T-cell (primary cell): ENCODE measurements at places on chromosomes 7 and 10.

DNA sequence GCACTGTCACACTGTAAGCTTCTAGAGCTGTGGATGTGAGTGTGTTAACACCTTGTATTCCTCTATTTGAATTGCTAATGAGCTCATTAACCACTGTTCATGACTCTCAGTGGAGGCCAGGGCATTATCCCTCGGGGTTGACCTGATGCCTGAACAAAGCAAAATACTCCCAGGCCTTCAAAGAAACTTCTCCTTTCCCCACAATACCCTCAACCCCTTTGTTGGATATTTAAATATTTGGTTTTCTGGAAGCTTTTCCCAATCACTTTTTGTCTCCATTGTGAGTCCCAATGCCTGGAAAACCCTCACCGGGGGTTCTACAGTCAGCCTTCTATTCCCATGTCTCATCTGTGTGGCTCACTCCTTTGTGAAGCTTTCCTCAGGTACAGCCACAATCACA is 780.1 kb downstream of the PHTF2 start:
- no peak for DNase-seq

DNA sequence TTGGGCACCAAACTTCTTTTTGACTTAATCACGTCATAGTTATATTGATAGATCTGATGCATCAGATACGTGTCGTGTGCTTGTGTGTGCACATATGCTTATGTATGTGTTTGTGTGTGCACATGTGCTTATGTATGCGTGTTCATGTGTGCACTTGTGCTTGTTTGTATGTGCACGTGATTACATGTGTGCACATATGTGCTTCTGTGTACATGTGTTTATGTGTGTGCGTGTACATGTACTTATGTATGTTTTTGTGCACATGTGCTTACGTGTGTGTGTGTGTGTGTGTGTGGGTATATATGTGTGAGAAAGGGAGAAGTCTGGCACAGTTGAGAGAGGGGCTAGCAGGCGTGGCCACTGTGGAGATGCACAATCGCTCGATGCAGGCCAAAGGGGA is 173.4 kb downstream of the WDR37 start:
- DNase-seq = no peak

DNA sequence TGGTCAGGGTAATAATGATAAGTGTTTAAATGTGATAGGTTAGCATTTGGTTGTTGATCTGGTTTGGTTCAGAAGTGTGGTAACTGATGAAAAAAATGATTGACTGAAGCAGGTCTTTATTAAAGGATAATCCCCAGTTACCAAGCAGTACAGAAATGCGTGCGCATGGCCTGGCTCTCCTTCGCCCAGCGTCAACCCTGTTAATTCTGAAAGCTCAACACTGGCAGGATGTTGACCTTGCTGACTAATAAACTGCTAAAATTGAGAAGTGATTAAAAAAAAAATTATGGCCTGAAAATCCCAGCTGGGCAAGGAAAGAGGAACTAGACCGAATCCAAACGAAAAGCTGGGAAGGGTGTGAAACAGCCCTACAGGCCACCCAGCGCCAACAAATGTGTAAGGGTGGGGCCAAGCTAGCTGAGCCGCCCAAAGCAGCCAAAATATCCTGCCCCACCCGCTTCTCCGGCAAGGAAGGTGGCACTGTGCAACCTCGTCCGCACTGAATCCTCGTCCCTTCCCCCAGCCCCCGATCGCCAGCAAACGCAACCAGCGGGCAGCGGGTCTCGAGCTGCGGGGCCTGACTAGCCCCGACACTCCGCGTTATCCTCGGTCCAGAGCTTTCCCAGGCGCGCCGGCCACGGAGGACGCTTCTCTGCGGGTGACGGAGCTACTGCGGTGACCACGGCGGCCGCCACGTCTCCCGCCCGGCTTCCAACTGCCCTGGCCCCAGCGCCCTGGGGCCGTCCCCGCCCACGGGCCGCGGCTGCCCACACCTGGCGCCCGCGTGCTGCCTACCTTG is 561 bp downstream of the SHTN1 start:
- no peak for DNase-seq

DNA sequence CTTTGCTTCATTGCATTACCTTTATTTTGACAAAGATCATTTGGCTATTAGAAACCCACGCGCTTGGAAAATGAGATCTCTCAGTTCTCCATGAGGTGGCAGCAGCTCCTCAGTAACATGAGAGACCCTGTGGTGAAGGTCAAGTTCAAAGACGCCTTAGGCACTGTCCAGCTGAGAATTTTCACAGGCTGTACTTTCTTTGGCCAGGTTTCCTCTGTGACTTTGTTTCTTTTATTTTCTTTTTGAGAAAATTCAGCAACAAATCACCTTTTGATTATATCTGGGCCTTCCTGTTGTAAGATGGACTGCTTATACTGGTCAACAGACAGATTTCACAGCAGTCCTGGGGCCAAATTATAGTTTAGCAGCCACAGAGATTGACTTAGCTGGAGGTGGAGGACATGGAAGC is 54.5 kb downstream of the RAB18 start:
- DNase-seq = no peak

GRCh38 chr10:31873724-31874123 is 54.9 kb downstream of the ARHGAP12 start:
- DNase-seq = no peak

DNA sequence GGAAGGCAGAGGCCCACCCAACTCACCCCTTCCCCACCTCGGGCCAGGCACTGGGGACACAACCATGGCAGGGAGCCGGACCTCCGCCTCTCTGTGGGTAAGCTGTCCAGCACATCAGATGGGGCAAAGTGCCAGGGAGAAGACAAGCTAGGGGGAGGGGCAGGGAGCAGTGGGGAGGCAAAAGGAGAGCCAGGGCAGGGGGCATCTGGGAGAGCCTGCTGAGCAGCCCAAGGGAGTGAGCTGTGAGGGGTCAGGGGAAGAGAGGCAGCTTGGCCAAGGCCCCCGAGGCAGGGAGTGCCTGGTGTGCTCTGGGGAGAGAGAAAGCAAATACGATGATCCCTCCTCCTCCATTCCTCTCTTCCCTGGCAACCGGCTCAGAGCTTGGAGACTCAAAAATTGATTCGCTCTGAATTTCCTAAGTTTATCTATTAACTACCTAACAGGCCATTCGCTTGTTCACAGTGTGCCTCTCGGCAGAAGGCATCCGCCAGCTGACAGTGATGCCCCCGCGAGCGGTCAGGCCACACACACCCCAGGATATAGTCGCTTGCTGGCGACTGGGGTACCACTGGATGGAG is 4.5 kb downstream of the CAMK2B start:
- no peak for DNase-seq

DNA sequence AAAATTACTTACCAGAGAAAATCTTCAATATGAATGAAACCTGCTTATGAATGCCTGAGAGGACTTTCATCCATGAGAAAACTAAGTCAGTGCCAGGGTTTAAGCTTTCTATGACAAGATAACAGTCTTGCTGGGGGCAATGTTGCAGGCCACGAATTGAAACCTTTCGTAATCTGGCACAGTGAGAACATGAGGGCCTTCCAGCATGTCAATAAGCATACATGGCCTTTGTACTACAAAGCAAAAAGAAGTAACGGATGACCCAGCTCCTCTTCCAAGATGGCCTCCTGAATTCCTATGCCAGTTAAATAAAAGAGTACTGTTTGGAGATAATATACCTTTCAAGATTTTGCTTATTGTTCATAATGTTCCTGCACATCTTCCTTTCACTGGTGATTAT is 270.6 kb upstream of the PHF14 start:
- no peak for DNase-seq

GRCh38 chr7:149009527-149009926 is 18.8 kb downstream of the PDIA4 start:
- no peak for DNase-seq

DNA sequence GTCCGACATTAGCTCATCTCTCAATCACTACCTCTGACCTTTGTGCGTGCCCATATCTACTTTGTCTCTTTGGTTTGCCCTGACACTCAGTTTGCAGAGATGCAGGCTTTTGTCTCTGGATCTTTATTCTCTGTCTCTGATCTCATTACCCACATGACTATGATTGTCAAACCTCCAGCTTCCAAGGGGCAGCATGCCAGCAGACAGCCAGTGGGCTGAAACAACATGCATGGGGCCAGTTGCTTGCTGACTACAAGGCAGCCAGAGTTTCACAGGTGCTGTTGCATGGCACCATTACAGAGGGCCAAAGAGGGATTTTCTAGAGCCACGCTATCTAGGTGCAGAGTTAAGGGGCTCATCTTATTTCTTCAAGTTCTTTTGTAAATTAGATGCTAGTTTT is 146.2 kb downstream of the SPAG6 start:
- DNase-seq = no peak

DNA sequence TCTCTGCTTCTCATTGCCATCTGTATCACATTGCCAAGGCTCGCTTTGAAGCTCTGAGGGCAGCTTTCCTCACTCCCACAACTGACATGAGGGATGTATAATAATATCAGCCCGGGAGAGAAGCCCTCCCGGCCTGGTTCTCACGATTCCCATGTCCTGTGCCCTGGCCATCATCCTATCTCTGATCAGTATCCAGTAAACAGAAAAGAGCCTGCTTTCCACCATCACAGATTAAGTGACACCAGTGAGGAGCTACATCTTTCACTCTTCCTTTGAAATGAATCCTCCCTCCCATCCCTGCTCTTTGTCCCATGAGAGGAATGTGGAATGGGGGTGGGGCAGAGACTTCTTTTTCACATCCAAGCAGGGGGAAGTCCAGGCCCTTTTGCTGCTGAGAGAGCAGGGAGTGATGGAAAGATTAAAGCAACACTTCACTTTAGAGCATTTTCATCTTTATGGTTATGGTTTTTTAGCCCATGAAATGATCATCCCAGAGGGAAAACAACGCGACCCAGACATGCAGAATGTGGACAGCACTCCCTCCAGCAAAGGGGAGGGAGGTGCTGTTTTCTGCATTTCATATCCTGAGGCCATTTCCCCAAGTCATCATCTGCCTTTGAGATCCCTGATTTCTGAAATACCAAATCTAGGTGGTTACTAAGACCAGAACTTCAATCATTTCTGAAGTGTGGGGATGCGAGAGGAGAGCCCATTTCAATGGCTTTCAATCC is 84.6 kb upstream of the LYZL1 start:
- DNase-seq = no peak

GRCh38 chr10:59047180-59047579 is 129.3 kb upstream of the PHYHIPL start:
- no peak for DNase-seq

GRCh38 chr7:104371216-104371979 is 43.0 kb downstream of the LHFPL3 start:
- DNase-seq = no peak

GRCh38 chr7:51635775-51636174 is 319.2 kb upstream of the COBL start:
- DNase-seq = no peak

DNA sequence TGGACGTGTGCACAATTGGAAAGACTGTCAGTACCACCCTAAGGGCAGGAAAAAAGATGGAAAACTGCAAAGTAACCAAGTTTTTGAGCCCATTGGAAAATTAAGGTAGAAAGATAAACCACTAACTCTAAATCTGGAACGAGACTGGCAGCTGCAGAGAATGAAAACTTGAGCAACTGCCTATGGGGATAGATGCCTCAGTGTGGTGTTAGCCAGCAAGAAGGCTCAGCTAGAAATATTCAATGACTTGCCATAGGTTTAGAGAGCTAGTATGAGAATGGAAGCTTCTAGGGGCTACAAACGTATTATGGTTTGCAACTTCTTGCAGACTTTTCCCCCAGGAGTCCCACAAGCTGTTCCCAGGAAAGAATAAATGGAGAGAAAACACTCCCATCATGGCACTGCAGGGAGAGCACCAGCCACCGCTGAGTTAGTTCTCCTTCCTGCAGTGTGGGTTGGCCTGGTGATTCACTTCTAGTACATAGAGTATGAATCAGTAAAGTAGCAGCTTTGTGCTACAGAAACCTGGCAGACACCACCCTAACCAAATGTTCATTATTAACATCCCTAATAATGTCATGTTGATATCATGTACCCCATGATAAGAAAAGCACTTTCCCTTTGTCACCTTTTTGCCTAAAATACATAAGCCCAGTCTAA is 372.4 kb upstream of the VWC2 start:
- DNase-seq = no peak

- DNase-seq = no peak
These were observed 52.6 kb downstream of the DPYSL4 start for GRCh38 chr10:132239126-132240031.

DNA sequence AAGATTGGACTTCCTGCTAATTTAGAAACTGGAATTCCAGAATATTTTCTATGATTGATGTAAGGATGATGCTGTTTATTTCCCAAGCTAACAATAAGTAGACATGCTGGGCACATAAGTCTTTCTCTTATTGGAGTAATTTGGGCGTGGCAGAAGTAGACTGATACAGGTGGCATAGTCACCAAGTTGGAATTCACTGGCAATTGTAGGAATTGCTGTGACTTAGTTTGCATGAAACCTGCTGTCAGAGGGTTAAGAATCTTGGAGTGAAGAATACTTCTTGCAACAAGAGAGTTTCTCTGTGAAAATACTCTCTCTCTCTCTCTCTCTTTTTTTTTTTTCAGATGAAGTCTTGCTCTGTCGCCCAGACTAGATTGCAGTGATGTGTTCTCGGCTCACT is 569.7 kb downstream of the REEP3 start:
- no peak for DNase-seq

GRCh38 chr7:12670000-12670729 is 17.3 kb upstream of the ARL4A start:
- no peak for DNase-seq

- DNase-seq = no peak
These were observed 493.4 kb downstream of the TNS3 start for GRCh38 chr7:47088329-47089067.

GRCh38 chr7:94418851-94419250 is 24.2 kb downstream of the COL1A2 start:
- no peak for DNase-seq

DNA sequence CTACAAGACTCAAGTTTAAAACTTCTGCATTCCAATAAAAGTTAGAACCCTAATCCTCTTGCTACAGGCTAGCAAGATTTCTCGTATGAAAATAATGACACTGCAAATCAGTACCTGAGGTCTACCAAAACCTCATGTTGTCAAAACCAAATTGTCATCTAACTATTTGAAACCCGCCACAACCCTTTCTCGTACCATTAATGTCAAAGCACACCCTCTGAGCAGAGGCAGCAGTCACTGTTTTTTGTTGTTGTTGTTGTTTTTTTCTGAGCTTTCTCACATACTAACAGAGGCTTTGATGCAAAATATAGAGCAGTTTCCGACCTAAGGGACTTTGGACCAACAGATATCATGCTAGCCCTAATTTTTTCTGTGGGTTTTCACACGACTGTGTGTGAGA is 563.9 kb upstream of the C7orf33 start:
- no peak for DNase-seq

DNA sequence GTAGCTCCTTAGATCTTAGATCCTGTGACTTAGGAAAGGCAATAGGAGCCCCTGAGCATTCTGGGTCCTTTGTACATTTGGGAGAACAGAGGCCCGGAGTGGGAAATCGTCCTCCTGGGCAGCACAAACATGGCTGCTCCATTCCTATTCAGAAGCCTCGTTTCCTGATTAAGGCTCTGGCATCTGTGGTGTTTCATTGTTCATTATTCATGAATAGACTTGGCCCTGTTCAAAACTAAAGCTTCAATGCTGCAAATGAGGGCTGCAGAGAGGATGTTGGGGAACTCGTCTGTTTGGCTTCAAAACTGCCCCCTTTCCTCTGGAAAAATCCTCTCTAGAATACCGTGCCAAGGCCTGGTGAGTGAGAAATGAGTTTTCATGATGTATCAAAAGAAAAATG is 3.4 kb upstream of the HTRA1 start:
- DNase-seq = no peak

GRCh38 chr7:120992965-120993494 is 4.5 kb downstream of the CPED1 start:
- no peak for DNase-seq
